ENCODE measurements at places on chromosomes 12 and 14.

DNA sequence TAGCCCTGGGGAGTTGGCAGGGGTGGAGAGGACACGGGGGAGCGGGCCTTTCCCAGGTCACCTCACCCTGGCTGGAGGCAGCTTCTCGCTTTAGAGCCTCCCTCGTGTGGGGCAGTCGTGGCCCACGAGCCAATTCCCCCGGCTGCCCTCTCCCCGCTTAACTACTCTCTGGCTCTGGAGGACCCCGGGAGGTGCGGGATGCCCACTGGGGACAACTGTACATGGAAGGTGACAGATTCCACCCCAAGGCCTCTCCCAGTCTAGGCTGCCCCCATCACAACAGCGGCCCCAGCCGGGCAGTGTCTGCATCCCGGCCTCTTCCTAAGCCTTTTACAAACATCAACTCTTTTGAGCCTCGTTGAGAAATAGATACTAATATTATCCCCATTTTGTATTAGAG is 78.1 kb downstream of the KIF26A start:
- no peak for DNase-seq

- peak; percentile 80 for DNase-seq
Measured at GRCh38 chr14:96246539-96246847, 9.5 kb upstream of the BDKRB1 start.

DNA sequence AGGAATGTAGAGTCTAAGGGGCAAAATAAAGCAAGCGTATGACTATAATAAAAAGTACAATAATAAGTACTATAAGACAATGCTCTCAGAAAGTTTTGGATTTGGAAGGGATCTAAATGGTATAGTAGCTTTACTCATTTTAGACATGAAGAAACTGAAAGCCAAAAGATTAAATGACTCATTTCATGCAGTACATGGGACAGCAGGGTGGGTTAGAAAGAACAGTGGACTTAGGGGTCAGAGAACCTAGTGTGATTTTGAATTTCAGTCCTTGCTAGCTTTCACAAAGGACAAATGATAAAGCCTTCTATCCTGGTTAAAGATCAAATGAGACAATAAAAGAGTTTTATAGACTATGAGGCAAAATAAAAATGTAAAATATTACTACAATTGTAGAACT is 6.8 kb upstream of the LEMD3 start:
- no peak for DNase-seq

DNA sequence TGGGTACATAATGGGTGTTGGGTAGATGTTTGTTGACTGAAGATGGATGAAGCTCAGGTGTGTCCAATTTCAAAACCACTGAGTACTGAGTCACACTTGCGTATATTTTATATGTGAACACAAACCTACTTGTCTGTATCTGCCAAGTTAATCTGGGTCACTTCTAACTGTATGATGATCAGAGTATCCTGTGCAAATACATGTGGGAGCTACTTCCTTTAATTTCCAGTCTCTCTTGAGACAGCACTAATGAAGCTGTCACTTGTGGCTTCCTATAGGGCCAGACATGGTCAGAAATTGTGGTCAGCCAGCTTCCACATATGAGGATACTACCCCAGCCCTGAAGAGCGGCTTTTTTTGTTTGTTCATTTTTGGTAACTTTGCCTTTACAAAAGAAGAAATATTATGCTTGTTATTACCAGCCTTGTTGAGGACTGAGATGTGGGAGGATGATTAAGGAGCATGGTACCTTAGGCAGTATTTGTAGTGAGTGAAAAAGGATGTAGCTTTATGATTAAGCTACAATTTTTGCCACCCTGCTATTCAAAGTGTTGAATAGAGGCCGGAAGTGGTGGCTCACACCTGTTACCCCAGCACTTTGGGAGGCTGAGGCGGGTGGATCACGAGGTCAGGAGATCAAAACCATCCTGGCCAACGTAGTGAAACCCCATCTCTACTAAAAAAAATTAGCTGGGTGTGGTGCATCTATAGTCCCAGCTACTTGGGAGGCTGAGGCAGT is 32.4 kb downstream of the PLXNC1 start:
- DNase-seq, result no peak

DNA sequence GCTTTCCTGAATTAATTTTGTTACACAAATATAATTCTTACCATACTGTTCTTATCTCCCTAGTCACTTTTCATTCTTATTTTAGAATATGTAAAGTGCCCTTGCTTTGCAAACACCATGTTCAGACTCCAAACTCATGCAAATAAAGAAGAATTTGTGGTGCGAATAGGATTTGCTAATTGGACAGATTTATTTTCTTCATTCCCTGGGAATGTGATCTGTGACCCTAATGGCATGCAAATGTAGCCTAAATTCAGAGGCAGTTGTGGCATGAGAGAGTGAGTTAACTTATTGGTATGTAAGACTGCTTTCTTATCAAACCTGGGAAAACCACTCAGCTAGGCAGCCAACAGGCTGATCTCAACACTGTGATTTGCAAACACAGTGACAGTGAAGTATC is 10.0 kb downstream of the CAPZA3 start:
- DNase-seq, result peak; percentile 49

GRCh38 chr12:23525450-23526072 is 423.9 kb downstream of the SOX5 start:
- DNase-seq, result no peak

DNA sequence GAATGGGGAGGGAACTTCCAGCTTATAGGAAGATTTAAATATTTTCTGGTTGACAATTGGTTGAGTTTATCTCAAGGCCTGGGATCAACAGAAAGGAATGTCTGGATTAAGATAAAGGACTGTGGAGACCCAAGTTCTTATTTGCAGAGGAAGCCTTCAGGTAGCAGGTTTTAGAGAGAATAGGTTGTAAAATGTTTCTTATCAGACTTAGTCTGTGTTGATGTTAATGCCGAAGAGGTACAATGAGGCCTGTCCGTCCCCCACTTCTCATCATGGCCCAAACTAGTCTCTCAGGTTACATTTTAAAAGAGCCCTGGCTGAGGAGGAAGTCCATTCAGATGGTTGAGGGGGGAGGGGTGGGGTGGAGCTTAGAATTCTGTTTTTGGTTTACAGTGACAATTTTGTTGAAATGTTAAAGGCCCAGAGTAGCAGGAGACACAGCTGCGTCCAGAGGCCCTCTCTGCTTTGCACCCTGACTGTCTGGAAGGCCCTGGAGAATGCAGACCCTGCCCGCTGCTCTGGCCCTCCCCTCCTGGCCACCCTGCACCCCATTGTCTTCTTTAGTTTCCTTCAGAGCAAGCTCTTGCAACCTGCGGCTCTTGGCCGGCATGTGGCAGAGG is 672.5 kb upstream of the TMEM132C start:
- DNase-seq, result no peak

All from PC-9 (cell line).